ENCODE measurements at places on chromosomes 13 and 19.

GRCh38 chr19:5059213-5059574 lies 90.3 kb downstream of the KDM4B start:
- no peak for DNase-seq

- peak; percentile 54 for DNase-seq
Measured at GRCh38 chr13:42486711-42487198, 87.2 kb upstream of the TNFSF11 start.

GRCh38 chr13:20171364-20171763 lies 10.5 kb upstream of the GJA3 start:
- no peak for DNase-seq

DNA sequence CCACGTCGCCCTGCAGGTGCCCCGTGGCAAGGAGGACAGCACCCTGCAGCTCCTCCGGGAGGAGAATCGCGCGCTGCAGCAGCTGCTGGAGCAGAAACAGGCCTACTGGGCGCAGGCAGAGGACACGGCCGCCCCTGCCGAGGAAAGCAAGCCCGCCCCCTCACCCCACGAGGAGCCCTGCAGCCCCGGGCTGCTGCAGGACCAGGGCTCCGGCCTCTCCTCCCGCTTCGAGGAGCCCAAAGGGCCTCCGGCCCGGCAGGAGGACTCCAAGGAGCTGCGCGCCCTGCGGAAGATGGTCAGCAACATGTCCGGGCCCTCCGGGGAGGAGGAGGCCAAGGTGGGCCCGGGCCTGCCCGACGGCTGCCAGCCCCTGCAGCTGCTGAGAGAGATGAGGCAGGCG lies 11.6 kb downstream of the CBY2 start:
- no peak for DNase-seq

GRCh38 chr13:52319876-52320275 lies 86.1 kb downstream of the THSD1 start:
- DNase-seq, result no peak

GRCh38 chr19:16185768-16186123 lies 536 bp downstream of the FAM32A start:
- DNase-seq, result peak; percentile 46
